ENCODE measurements at places on chromosomes 7 and 10.

DNA sequence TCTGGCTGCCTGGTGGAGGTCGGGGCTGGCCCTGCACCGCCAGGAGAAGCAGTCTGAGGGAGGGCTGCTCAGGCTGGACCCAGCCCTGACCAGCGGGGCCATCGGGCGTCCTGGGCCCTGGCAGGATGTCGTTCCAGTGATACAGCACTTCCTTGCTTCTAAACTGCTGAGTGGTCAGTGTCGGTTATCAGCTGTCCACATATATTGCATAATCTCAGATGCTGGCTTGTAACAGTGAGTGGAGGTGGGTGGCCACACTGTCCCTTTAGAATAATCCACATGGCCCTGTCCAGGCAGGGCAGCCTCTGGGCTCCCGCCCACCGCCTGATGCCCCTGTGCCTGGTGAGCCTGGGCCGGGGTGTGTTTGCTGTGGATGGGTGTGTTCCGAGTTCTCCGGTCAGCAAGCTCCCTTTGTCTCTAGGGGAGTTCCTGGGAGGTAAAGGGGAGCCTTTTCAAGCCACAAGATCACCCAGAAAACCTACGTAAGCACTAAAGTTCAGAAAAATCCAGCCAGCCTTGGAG lies 86.1 kb downstream of the LHPP start:
- DNase-seq = no peak

DNA sequence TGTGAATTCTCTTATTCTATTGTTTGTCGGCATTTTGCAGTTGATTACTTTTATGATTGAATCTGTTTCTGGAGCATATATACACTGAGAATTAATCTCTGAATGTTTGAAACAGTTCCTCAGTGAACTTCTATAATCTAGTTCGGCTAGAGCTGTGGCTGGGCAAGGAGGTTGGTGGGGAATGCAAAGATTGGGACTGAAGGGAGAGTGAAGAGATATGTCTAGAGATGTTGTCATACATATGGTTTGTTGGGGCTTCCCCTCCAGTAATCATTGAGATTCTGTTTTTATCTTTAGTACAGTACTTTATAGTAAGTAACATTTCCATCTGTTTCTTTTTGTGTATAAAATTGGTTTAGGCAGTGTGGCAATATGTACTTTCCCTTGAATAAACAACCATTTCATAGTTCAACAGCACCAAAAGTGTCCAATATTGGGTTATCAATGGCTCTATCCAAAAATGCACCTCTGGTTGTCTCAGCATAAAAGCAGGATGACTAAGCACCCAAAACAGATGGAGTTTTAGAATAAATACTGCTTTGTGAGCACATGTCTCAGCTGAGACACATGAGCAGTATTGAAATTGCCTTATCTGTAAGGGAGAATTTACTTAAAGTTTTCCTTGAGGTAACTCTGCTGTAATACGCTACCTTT lies 36.7 kb downstream of the WAC start:
- no peak for DNase-seq

DNA sequence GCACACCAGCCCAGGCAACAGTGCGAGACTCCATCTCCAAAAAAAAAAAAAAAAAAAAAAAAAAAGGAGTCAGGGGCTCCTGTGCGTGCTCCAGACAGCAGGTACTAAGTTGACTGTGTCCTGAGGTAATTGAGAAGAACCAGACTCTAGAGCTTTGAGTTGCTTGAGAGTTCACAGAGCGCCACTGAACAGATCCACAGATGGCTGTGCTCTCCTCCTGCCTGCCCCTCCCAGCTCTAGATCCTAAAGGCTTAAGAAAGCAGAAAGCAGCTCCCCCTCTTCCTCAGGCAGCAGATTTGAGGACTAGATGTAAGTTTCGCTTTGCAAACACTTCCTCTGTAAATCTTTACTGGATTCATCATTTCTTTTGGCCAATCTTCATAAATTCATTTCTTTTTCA lies 38.7 kb downstream of the SHH start:
- DNase-seq = no peak

DNA sequence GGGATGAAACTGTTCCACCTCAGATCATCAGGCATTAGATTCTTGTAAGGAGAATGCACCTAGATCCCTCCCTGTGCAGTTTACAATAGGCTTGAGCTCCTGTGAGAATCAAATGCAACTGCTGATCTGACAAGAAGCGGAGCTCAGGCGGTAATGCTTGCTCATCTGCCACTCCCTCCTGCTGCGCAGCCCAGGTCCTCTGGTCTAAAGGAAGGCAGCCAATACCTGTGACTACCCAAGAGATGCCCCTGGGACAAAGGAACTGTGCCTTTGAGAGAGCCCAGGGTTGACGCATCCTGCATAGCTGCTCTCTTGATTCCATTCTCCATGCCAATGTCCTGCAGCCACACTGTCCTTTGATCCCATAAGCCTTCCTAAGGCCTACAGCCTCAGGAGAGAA lies 73.1 kb downstream of the ADCYAP1R1 start:
- DNase-seq = no peak

- no peak for DNase-seq
Observed at GRCh38 chr7:23264916-23265458, 18.4 kb downstream of the GPNMB start.

DNA sequence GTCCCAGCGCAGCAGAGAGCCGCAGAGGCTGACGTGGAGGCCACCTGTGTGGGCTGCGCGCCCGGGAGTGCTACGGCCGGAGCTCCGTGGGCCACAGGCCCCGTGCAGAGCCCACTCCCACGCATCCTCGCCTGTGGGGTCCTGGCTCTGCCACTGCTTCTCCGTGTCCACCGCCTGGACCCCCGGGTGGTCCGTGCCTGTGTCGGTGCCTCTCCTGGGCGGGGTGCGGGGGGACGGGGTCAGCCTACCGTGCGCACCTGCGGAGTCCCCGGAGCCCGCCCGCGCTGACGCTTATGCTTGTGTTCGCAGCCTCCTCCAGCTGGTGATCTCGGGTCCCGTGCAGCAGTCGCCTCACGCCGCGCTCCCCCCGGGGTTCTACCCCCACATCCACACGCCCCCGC lies 7.8 kb upstream of the ZNF853 start:
- DNase-seq = no peak

DNA sequence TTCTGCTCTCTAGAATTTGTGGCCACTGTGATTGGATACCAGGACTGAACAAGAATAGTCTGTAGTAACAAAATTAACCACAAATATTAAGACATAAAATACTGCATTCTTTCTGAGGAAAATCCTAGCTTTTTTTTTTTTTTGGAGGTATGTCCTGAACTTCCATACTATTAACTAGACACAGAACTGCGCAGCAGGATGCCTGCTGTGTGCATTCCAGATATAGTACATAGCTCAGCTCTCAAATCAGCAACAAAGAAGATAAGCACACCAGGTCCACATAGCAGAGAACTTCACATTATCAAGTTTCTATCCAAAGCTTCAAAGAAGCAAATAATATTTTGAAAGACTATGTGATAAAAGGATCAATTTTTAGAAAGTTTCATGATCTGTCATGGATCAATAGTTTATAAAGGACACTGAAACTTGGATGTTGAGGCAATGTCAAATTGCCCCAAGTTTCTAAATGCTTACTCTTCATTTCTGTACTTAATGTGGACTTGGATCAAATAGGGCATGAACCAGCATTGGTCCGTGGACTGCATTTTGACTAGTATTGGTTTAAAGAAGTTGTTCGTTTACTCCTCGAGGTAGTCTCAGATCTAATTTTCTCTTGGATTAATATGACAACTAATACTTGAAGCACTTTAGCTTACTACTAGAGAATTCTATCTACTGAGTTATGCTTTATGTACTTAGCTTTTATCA lies 15.4 kb downstream of the NAMPT start:
- DNase-seq = no peak

- DNase-seq = no peak
Observed at GRCh38 chr10:29804025-29804852, 169.5 kb upstream of the SVIL start.

DNA sequence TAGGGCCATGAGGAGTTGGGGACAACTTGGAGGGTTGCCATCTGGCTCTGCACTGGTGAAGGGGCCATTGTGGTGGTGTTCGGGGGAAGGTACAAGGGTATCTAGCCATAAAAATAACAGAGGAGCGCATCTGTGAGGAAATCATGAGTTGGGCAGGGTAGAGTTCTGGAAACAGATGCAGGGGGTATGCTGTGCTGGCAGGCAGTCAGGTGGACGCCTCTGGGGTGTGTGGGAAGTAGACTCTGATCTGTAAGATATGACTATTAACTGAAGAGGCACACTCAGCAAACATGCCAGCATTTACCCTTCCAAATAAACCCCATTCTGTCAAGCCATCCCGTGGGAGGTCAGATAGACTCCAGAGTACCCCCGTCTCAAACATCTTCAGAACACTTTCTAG lies 79.8 kb downstream of the CLEC2L start:
- DNase-seq = no peak

DNA sequence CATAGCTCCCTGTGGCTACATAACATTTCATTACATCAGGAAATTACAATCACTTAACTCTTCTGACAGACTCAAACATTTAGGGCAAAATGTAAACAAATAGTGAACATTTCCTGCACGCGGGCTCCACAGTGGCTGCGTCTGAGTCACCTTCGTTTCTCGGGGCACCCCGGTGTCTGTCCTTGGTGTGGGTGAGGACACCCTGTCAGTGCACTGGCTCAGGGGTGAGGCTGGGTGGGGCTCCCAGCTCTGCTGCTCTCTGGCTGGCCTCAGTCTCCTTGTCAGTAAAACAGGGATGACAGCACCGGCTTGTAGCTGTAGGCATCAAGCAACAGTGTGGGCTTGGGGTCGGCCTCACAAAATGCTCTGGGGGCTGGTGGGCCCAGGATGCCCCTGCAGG lies 237.1 kb upstream of the SHH start:
- DNase-seq = no peak

DNA sequence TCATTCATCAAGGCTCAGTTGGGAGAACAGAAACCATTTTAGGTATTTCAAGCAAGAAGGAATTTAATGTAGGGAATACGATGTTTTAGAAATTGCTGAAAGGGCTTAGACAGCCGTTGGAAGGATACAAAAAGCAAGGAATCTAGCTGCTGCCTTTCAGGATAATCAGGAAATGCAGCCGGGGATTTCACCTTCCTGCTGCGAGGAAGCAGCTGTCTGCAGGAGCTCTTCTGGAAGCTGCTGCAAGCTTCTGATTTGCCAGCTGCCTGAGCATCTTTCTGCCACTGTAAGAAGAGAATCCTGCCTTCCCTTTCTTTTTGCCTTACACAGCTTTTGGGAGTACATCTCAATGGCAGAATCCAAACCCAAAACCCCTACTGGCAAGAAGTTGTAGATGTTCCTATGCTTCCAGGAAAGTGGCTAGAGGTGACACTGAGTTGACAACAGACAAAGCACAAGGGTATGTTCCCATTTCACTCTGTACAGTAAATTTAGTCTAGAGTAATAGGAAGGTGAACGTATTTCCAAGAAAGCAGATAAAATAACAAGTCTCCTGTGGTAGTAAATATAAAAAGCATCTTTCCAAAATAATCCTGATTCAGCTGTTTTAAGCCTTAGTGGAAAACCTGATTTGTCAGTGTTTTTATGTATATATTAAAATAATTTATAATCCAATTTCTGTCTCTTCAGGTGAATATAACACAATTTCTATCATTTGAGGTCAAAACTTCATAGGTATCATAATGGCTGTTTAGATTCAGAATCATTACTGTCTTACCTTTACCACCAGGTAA lies 148.4 kb upstream of the LRGUK start:
- no peak for DNase-seq

All from CD4-positive, alpha-beta memory T cell (primary cell).